Mesothelial cell of epicardium (in vitro differentiated cells): ENCODE measurements at places on chromosomes 3 and 15. TPM values are rescaled to one million over a fixed set of nuclear protein-coding genes. Genes with fewer than 3 reads are reported as not detected.
A peak's percentile ranks its signal among the peaks of the same experiment; 100 is the strongest.

The CPOX gene
- total RNA-seq: 17.9 to 20.8 TPM (median 18.4 TPM) in 3 replicates

The PAK6 gene
- 10.1 to 11.1 TPM (median 10.2 TPM) in 3 replicates for total RNA-seq

The C2CD4B gene
- total RNA-seq: not detected in 3 replicates

The CLCN2 gene
- 16.6 to 17.0 TPM (median 16.9 TPM) in 3 replicates for total RNA-seq

The CEMIP gene
- total RNA-seq: 0.70 to 1.2 TPM (median 0.83 TPM) in 3 replicates

- H3K36me3 ChIP-seq: peaks cover 7% of the 10 kb centered on the region
- H3K27me3 ChIP-seq: peaks cover 2% of the 10 kb centered on the region
- H3K4me3 ChIP-seq: peak overlapping the region; percentile 98
- H3K4me1 ChIP-seq: peaks cover 19% of the 10 kb centered on the region
Observed at GRCh38 chr15:89244574-89244903, 760 bp downstream of the FANCI start.

DNA sequence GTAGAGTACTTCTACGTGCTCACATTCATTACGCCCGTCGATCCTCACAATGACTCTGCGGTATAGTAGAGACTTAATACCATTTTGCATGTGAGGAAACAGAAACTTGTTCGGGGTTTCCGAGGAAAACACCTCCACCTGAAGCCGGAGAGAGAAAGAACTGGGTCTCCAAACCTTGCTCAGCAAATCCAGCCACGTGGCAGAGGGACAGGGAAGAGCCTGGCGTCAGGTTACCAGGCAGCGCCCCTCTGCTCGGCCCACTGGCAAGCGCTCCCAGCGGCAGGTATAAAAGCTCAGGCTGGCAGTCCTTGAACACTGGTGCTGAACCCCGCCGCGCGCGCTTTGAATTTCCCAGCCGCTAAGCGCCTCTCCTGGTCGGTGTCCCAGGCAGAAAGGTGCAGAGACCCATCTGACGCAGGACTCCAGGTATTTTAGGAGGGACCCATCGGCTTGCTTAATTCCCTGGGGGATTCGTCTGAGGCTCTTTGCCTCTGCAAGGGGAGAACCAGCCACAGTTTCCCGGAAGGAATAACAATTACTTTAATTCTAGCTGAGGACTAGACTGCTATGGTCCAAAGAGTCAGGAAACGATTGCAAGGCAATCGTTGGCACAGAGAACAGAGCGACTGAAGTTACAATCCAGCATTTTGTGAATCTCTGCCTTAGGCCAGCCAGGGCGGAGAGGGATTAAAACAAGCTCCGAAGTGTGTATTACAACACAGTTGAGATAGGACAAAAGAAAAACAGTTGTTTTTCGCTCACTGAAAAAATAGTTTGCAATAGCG is at the start of gene C2CD4A:
C2CD4A (plus strand) TSS at position 315 of the 785 bp plus-strand sequence. CDS start 637 bp downstream, outside the sequence.
- peaks cover 76% of the 10 kb centered on the region for H3K27me3 ChIP-seq
- no peaks in the 10 kb centered on the region for H3K36me3 ChIP-seq
- no peak within 1 kb of the TSS for H3K27ac ChIP-seq
- peaks cover 21% of the 10 kb centered on the region for H3K4me1 ChIP-seq
- H3K4me3 ChIP-seq: peak within 1 kb of the TSS; percentile 53

GRCh38 chr3:127791221-127791913 is 30.9 kb downstream of the MGLL start:
- peaks cover 51% of the 10 kb centered on the region for H3K4me1 ChIP-seq
- H3K36me3 ChIP-seq: no peaks in the 10 kb centered on the region
- DNase-seq: no peak

DNA sequence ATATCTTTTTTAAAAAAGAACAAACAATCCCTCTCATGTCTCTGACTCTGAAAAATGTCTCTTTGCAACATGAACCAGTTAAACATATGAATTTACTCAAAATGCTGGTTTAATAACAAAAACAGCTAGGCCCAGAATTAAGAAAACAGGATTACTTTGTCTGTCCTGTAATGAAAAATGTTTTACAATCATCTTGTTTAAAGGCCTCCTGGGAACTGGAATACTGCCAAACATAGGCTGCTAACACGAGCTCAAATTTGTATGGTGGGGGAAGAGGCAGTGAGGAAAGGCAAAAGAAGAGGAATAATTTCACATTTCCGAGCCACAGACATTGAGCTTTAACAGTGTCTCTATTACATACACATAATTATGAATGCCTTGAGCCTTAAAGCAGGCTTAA is 61.7 kb upstream of the PPIB start:
- H3K27ac ChIP-seq: peak overlapping the region; percentile 57
- no peak overlapping the region for H3K4me3 ChIP-seq
- H3K4me1 ChIP-seq: peaks cover 17% of the 10 kb centered on the region
- H3K36me3 ChIP-seq: peaks cover 7% of the 10 kb centered on the region
- no peak for DNase-seq

DNA sequence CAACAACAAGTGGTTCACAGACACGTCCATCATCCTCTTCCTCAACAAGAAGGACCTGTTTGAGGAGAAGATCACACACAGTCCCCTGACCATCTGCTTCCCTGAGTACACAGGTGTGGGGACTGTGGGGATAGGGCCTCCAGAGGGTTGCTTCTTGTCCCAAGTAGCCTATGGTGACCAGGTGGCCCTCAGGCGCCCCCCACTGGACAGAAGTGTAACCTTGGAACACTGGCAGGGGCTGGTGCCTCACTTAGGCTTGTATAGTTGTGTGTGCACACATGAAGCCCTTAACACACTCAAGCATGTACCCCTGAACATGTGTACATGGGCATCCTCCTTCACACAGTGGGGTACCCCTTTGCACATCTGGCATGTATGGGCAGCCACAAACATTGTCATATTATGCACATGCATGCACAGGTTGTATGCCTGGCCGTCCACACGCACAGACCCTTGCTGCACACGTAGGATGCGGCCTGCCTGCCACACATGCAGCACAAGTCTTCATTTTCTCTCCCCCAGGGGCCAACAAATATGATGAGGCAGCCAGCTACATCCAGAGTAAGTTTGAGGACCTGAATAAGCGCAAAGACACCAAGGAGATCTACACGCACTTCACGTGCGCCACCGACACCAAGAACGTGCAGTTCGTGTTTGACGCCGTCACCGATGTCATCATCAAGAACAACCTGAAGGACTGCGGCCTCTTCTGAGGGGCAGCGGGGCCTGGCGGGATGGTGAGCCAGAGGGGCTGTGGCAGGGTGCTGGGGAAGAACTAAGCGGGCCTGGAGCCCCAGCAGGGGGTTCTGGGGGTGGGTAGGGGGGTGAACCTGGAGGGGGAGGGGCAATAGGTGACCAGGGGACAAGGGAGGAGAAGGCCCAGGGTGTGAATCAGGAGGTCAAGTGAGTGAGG is 11.7 kb upstream of the SEMA3B start:
- no peak overlapping the region for H3K4me3 ChIP-seq
- DNase-seq: no peak
- H3K27ac ChIP-seq: peak overlapping the region; percentile 76
- peaks cover 18% of the 10 kb centered on the region for H3K4me1 ChIP-seq

DNA sequence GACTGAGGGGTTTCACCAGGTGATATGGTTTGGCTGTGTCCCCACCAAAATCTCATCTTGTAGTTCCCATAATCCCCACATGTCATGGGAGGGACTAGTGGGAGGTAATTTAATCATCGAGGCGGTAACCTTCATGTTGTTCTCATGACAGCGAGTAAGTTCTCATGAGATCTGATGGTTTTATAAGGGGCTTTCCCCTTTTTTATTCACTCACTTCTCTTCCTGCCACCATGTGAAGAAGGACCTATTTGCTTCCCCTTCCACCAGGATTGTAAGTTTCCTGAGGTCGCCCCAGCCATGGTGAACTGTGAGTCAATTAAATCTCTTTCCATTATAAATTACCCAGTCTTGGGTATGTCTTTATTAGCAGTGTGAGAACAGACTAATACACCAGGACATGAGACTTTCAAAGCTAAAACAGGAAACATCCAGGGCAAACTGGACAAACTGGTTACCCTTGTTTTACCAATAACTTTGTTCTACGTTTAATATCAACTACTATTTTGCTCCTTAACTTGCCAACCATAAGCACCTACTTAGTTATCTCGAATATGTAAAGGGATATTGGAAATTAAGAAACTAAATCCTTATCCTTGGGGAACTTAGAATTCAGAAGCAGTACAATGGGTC is 98.2 kb downstream of the MYH15 start:
- no peak overlapping the region for H3K4me3 ChIP-seq
- H3K27ac ChIP-seq: no peak overlapping the region
- H3K27me3 ChIP-seq: no peaks in the 10 kb centered on the region
- H3K36me3 ChIP-seq: no peaks in the 10 kb centered on the region
- H3K4me1 ChIP-seq: peaks cover 6% of the 10 kb centered on the region

- H3K36me3 ChIP-seq: no peaks in the 10 kb centered on the region
- H3K4me1 ChIP-seq: no peaks in the 10 kb centered on the region
- DNase-seq: no peak
- no peak overlapping the region for H3K27ac ChIP-seq
- no peaks in the 10 kb centered on the region for H3K27me3 ChIP-seq
- no peak overlapping the region for H3K4me3 ChIP-seq
Observed at GRCh38 chr15:80418892-80419537, 14.8 kb downstream of the ARNT2 start.

DNA sequence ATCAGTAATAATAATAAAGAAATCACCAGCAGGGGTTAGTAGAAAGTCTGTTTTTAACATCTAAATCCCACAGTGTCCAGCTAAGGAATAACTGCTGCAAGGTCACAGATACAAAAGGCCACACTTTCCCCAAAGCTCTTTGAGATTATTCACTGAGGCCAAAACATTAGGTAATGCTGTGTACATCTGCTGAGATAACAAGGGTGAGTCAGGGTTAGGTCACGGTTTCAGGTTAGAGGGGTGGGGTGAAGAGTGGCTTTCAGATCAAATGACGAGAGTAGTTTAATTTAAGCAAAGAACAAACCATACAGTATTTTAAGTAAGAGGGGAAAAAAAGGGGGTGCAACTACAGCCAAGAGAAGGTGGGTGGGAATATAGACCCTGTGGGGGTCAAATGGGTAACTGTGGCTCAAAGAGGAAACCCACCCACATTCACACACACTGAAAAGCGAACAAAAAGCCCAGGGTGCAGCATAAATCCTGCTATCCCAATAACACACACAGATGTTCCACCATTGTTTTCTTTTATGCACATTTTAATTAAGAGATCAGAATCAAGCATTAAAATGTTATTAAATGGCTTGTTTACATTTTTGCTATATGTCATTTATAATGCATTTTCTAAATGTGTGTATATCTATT is 412.9 kb downstream of the TIGIT start:
- peaks cover 15% of the 10 kb centered on the region for H3K4me1 ChIP-seq
- no peaks in the 10 kb centered on the region for H3K27me3 ChIP-seq
- no peak for DNase-seq
- H3K36me3 ChIP-seq: no peaks in the 10 kb centered on the region
- no peak overlapping the region for H3K27ac ChIP-seq

DNA sequence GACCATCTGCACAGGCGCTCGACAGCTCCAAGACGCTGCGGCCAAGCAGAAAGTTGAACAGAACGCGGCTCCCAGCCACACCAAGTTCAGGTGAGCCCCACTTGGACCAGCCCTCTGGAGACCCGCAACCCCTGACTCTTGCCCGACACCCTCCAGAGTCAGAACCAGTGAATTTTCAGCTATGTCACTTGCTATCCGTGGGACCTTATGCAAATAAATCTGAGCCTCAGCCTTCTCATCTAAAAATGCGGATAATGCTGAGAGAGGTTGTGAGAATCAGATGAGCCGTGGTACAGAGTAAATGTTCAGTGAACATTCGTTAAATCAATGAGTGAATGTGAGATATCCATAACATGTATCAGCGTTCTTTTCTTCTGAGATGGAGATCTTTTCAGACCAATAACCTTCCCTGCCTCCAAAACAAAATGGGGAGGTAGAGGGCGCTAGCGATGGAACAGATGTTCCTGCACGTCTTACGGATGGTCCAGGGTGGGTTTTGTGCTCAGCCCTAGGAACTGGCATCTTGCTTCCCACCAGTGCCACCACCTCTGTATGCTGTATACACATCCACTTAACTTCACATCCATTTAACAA is 524 bp downstream of the MRPS11 start:
- H3K4me1 ChIP-seq: peaks cover 17% of the 10 kb centered on the region
- DNase-seq: no peak
- no peaks in the 10 kb centered on the region for H3K27me3 ChIP-seq
- H3K27ac ChIP-seq: peak overlapping the region; percentile 97
- peak overlapping the region; percentile 95 for H3K4me3 ChIP-seq

DNA sequence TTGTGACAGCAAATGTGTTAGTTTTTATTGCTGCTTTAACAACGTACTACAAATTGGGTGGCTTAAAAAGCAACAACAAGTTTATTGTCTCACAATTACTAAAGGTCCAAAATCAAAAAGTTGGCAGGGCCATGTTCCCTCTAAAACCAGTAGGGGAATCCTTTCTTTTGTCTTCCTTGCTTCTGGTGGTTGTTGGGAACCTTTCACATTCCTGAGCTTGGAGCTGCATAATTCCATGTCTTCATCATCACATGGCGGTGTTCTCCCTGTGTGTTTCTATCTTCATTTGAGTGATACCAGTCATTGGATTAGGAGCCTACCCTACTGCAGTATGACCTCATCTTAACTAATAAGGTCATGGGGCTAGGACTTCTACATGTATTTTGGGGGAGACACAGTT is 7.4 kb downstream of the SPRED1 start:
- no peak overlapping the region for H3K27ac ChIP-seq
- H3K27me3 ChIP-seq: no peaks in the 10 kb centered on the region
- H3K36me3 ChIP-seq: no peaks in the 10 kb centered on the region
- H3K4me1 ChIP-seq: peaks cover 30% of the 10 kb centered on the region
- DNase-seq: no peak

- H3K36me3 ChIP-seq: no peaks in the 10 kb centered on the region
- H3K27me3 ChIP-seq: peaks cover 45% of the 10 kb centered on the region
- no peak for DNase-seq
- H3K4me3 ChIP-seq: no peak overlapping the region
Observed at GRCh38 chr3:59374091-59374817, 324.4 kb upstream of the CFAP20DC start.

- peaks cover 4% of the 10 kb centered on the region for H3K27me3 ChIP-seq
- H3K36me3 ChIP-seq: no peaks in the 10 kb centered on the region
- H3K4me1 ChIP-seq: peaks cover 27% of the 10 kb centered on the region
- peak overlapping the region; percentile 78 for H3K4me3 ChIP-seq
Observed at GRCh38 chr3:174440253-174440701, 418.9 kb upstream of the NAALADL2 start.

DNA sequence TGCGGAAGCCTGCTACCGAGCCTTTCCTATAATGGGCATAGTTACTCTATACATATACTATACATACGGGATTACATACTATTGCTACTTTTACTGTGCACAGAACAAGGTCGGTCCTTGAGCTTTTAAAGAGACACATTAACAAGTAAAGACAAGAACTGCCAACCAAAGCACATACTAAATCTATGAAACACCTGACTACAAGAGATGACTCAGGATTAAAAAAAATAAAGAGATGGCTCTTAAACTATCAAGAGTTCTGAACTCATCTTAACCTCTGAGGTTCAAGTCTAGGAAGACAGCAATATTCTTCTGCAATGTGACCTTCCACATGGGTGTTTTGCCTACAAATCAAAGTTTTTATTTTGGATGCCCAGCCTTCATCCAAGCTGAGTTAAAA is 106.8 kb downstream of the TNIK start:
- H3K27ac ChIP-seq: no peak overlapping the region
- DNase-seq: no peak
- H3K36me3 ChIP-seq: no peaks in the 10 kb centered on the region
- peaks cover 22% of the 10 kb centered on the region for H3K4me1 ChIP-seq

GRCh38 chr3:102006812-102007485 is 157.6 kb downstream of the NFKBIZ start:
- DNase-seq: no peak
- H3K4me3 ChIP-seq: no peak overlapping the region
- peak overlapping the region; percentile 47 for H3K27ac ChIP-seq
- no peaks in the 10 kb centered on the region for H3K27me3 ChIP-seq
- H3K4me1 ChIP-seq: no peaks in the 10 kb centered on the region
